ENCODE measurements at places on chromosomes 6 and 20. TPM values are rescaled to one million over a fixed set of nuclear protein-coding genes. Genes with fewer than 3 reads are reported as not detected.

FERMT1 gene
- total RNA-seq, result not detected

CLDN20 gene
- total RNA-seq, result not detected

TRIM38 gene
- total RNA-seq, result 32.6 TPM

CLIC5 gene
- 8.4 TPM for total RNA-seq

HEY2 gene
- total RNA-seq, result not detected

CPXM1 gene
- 0.20 TPM for total RNA-seq

OR2H1 gene
- not detected for total RNA-seq

ANGPT4 gene
- not detected for total RNA-seq

GNAS gene
- 809 TPM for total RNA-seq

CLPSL2 gene
- total RNA-seq, result not detected

TLDC2 gene
- total RNA-seq, result not detected

ATXN1 gene
- 89.4 TPM for total RNA-seq

KCNQ5 gene
- 4.3 TPM for total RNA-seq

POU5F1 gene
- not detected for total RNA-seq

SLC12A5 gene
- total RNA-seq, result not detected

BHLHE23 gene
- not detected for total RNA-seq

TRDN gene
- not detected for total RNA-seq

MDFI gene
- not detected for total RNA-seq

CGA gene
- not detected for total RNA-seq

PNLDC1 gene
- 0.35 TPM for total RNA-seq

PACRG gene
- not detected for total RNA-seq

EFCAB8 gene
- 0.55 TPM for total RNA-seq

LINC00237 gene
- not detected for total RNA-seq

MMP24 gene
- total RNA-seq, result not detected

RIN2 gene
- total RNA-seq, result not detected

LCA5 gene
- 0.10 TPM for total RNA-seq

TRERF1 gene
- 17.4 TPM for total RNA-seq

MYCT1 gene
- not detected for total RNA-seq

MAP1LC3A gene
- total RNA-seq, result 10.5 TPM

C20orf202 gene
- total RNA-seq, result not detected

VSTM2L gene
- not detected for total RNA-seq

FNDC11 gene
- total RNA-seq, result 0.20 TPM

FHL5 gene
- not detected for total RNA-seq

GRIK2 gene
- not detected for total RNA-seq

MYB gene
- total RNA-seq, result 27.7 TPM

SEL1L2 gene
- not detected for total RNA-seq

Data from activated CD4-positive, alpha-beta memory T cell treated with anti-CD3 and anti-CD28 coated beads, Interleukin-2, amount 10 ng/mL, durations not matched to agents 7 days and 5 days (primary cell).